ENCODE measurements at places on chromosomes 16 and 17.

DNA sequence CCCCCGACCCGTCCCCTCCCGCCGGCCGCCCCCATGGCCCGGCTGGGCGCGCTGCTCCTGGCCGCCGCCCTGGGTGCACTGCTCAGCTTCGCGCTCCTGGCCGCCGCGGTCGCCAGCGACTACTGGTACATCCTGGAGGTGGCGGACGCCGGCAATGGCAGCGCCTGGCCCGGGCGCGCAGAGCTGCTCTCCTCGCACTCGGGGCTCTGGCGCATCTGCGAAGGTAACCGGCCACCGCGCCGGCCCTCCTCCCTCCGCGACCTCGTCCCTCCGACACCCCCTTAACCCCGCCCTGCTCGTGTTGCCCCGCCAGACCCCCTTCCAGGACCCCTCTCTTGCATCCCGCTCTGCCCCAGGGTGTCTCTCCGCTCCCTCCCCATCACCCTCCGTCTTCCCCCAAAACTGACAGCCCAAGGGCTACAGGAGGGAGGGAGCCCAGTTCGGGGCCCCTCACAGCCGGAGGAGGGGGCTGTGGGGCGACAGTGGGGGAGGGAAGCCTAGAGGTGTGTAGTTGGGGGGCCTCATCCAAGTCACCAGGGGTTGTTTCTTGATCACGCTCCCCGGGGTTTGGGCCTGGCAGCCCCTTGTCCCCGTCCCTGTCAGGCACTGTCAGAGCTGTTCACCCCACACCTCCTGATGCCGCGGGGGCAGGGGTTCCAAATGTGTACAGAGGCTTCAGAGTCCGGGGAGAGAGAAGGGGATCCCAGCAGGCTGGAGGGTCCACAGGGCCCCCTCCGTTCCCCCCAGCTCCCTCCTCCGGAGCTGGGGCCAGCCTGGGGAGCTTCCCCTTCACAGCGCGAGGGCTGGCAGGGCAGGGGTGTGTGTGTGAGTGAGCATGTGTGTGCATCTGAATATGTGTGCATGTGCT lies 794 bp downstream of the TMEM235 start:
- no peak for DNase-seq

- peak; percentile 46 for DNase-seq
Observed at GRCh38 chr16:1150511-1150982, 2.4 kb upstream of the CACNA1H start.

GRCh38 chr16:7919782-7920181 lies 587.1 kb downstream of the RBFOX1 start:
- DNase-seq, result no peak

DNA sequence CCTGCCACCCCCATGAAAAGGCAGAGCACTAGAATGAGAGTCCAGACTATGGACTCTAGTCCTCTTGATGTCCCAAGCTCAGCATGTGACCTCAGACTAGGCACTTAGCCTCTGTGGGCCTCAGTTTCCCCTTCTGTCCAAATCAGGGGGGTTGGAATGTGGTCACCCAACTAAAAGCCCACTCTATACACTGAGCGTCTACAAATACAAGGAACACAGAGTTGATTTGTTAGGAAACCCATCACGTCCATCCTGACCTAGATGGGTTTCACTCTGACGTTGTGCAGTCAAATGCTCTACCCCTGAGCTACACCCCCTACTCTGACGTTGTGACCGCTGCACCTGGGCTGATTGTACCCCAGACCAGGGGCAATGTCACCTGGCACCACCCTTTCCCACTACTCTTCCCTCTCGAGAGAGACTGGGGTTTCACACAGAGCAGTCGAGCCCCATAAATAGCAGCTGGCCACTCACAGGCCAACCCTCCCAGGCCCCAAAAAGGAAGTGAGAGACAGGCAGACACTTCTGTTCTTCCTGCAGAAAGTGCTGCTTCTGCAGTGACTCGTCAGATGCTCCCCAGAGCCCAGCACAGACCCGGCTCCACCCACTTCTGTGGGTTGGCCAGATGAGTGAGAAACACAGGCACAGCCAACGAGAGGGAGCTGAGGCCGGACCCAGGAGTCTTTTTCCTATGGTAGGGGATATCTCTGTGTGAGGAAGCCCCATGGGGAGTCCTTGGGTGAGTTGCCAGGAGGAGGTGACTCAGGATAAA lies 16.1 kb upstream of the TNFRSF13B start:
- peak; percentile 88 for DNase-seq

All from GM06990 (cell line).